Activated T-cell treated with anti-CD3 and anti-CD28 coated beads, Interleukin-2, amount 50 U/mL, for 24 hours (primary cell): ENCODE measurements at places on chromosomes 13 and 19.
A peak's percentile ranks its signal among the peaks of the same experiment; 100 is the strongest.

DNA sequence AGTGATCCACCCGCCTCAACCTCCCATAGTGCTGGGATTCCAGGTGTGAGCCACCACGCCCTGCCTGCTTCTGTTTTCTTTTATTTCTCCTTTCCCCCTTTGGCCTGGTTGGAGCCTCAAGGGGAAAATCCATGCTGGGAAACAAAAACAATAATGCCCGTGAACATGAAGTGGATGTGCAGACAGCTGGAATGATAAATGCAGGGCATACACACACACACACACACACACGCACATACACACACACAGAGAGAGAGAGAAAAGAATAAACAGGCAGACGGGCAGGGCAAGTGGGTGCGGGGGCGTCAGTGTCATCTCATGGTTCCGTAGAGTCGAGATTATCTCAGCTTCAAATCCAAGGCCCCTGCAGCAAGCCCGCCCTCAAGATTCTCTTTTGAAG is 4.4 kb upstream of the PLEKHF1 start:
- peak overlapping the region; percentile 85 for H3K27ac ChIP-seq
- H3K4me1 ChIP-seq = peaks cover 45% of the 10 kb centered on the region
- peak; percentile 63 for DNase-seq
- H3K4me3 ChIP-seq = no peak overlapping the region
- H3K36me3 ChIP-seq = peaks cover 1% of the 10 kb centered on the region

DNA sequence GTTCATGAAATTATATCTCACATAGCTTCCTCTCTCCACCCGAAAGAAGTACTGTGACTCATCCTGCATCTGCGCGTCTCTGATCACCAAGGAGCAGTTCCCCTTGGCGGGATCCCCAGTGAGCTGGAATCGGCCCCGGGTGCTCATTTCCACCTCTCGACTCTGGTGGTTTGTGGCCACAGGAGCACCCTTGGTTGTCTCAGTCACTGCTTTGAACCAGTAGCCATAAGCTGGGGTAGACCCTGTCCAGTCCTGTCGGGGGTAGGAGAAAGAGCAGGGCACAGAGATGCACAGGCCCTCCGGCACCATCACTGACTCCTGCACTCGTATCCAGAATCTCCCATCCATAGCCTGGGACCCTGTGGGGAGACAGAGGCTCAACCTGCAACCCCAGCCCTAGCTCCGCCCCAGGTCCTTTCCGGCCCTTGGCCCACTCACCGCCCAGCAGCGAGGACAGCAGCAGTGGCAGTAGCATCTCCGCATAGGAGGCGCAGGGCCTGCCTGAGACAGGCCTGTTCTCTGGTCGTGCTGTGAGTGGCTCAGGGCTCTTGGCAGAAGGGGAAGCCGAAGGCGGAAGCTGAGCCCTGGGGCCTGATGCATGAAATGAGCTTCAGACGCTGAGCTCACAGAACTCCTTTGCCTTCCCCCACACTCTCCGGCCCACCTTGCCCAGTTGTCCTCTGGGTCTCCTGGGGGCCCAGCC is at the start of gene SIGLEC10:
Gene SIGLEC10, minus strand, starts transcription at position 536 of the 703 bp plus-strand sequence. Its CDS starts 61 bp downstream, at position 475.
- peaks cover 24% of the 10 kb centered on the region for H3K27me3 ChIP-seq
- H3K4me3 ChIP-seq = peak within 1 kb of the TSS; percentile 32
- peak; percentile 55 for DNase-seq
- H3K4me1 ChIP-seq = peaks cover 32% of the 10 kb centered on the region

DNA sequence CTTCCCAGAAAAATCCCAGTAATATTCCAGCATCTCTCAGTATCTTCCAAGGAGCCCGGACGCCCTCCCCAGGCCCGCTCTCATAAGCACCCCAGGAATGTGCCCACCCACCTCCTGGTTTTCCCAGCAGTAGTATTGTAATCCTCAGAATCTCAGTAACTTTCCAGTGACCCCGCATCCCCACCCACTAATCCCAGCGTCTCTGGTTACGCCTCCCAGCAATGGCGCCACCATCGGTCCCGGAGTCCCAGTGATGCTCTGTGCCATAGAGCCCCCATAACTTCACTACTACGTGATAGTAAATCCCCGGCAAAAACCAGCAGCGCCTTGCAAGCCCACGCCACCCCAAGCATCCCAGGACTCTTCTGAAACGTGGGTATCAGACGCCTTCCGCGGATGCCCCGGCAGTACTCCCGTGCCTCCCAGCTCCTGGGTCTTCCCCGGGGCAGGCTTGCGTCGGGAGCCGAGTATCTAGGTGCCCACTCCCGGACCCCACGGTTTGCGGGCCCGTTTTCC is 928 bp upstream of the PNPLA6 start:
- peak overlapping the region; percentile 96 for H3K27ac ChIP-seq
- DNase-seq = no peak
- peaks cover 28% of the 10 kb centered on the region for H3K4me1 ChIP-seq
- H3K36me3 ChIP-seq = peaks cover 53% of the 10 kb centered on the region
- no peaks in the 10 kb centered on the region for H3K27me3 ChIP-seq

GRCh38 chr19:33177417-33177979 is 16.6 kb upstream of the LRP3 start:
- H3K4me1 ChIP-seq = peaks cover 45% of the 10 kb centered on the region
- peak overlapping the region; percentile 94 for H3K4me3 ChIP-seq
- no peak for DNase-seq
- peak overlapping the region; percentile 97 for H3K27ac ChIP-seq
- peaks cover 9% of the 10 kb centered on the region for H3K36me3 ChIP-seq
- H3K27me3 ChIP-seq = peaks cover 2% of the 10 kb centered on the region

DNA sequence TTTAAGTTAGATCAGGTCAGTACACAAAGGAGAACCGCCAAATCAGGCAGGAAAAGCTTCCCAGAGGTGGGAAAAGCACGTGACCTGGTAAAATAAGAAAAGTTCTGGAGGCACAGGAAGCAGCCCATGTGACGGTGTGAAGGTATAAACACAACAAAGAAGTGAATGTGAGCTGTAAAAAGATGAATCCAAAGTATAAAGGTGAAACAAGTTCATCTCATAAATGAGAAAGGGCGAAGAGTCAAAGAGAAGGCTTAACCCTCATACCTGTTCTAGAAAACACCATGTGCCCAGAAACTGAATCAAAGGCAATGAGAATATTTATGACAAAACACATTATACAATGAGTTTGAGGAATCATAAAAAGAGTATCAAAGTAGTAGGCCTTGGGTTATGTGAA is 47.0 kb downstream of the USP12 start:
- no peak overlapping the region for H3K4me3 ChIP-seq
- H3K36me3 ChIP-seq = peaks cover 88% of the 10 kb centered on the region
- H3K27me3 ChIP-seq = no peaks in the 10 kb centered on the region
- no peak for DNase-seq
- no peak overlapping the region for H3K27ac ChIP-seq

DNA sequence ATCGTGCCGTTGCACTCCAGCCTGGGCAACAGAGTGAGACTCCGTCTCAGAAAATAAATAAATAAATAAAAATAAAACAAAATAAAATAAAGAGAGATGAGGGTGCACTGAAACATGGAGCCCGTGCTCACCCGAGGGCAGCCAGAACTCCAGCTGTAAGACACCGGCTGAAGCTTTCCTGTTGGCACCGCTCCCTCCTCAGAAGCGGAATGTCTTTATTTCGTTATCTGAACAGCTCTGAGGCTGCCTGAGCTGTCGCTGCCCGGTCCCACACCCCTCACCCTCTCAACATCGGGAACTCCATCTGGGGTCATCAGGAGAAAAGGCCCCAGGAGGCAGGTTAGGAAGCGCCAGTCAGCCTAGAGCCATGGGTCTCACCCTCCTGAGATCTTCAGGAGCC is 24.4 kb downstream of the ZNF787 start:
- no peak overlapping the region for H3K4me3 ChIP-seq
- DNase-seq = no peak
- H3K27me3 ChIP-seq = no peaks in the 10 kb centered on the region
- no peak overlapping the region for H3K27ac ChIP-seq
- H3K4me1 ChIP-seq = peaks cover 6% of the 10 kb centered on the region

- H3K27me3 ChIP-seq = no peaks in the 10 kb centered on the region
- H3K4me1 ChIP-seq = peaks cover 32% of the 10 kb centered on the region
- H3K27ac ChIP-seq = peak overlapping the region; percentile 98
- H3K36me3 ChIP-seq = peaks cover 66% of the 10 kb centered on the region
Measured at GRCh38 chr19:37218592-37218935, 550 bp downstream of the ZNF383 start.

- no peaks in the 10 kb centered on the region for H3K27me3 ChIP-seq
- H3K4me3 ChIP-seq = no peak overlapping the region
- DNase-seq = no peak
- H3K36me3 ChIP-seq = peaks cover 9% of the 10 kb centered on the region
- no peak overlapping the region for H3K27ac ChIP-seq
Measured at GRCh38 chr19:33448159-33448516, 73.5 kb downstream of the PEPD start.

DNA sequence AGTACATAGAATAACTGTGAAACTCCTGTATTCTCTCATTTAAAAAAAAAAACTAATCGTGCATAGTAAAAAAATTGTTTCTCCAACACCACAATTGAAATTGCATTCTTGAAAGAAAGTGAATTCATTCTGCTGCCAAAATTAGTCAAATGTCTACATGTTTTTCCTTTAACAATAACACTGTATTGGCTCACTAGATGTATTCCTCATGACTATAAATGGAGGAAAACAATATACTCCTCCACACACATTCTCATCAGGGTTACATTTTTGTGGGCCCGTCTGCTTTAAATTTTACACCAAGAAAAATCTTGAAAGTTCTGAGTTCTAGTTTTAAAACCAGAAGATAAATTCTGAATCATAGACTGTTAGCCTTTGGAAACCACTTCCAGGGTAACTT is 233.6 kb downstream of the KLF12 start:
- H3K27ac ChIP-seq = no peak overlapping the region
- H3K4me3 ChIP-seq = no peak overlapping the region
- H3K27me3 ChIP-seq = no peaks in the 10 kb centered on the region
- peaks cover 68% of the 10 kb centered on the region for H3K4me1 ChIP-seq
- peaks cover 31% of the 10 kb centered on the region for H3K36me3 ChIP-seq
- DNase-seq = no peak

DNA sequence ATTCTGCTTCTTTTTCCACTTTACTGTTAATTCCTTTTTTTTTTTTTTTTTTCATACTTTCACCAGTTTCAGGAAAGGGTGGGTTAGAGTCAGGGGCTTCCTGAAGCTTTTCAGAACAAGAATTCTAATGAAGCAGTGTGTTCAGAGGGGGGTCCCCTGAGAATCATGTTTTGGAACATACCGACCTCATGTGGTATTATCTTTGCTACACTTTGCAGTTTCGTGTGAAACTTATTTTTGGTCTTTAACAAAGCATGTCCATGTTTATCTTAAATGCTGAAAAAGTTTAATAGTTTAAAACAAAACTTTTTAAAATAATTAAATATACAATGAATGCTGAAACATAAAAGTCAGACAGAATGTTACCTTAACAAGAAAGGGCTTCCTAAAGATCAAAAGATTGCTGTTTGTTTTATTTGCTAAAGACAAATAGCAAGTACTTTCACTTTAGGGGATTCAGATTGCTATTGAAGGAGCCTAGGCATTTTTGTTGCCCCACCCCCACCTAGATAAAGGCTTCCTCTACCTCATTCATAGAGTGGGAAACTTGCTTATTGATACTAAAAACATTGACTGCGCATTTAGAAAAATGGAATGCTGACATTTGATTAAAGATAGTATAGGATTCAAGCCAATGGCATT is 21.1 kb upstream of the POMP start:
- H3K27me3 ChIP-seq = peaks cover 33% of the 10 kb centered on the region
- no peak overlapping the region for H3K27ac ChIP-seq
- H3K36me3 ChIP-seq = no peaks in the 10 kb centered on the region

DNA sequence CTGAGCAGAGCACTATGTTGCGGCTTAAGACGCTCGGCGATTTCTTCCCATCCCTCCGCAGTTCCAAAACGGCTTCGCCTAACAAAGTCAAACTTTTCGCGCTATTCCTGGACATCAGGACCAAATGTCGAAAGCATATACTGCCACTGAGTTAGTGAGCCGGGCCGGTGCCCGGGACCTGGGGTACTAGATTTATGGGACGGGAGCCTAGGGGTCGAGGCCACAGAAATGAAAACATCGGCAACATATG is 699 bp downstream of the RCBTB2 start:
- peak overlapping the region; percentile 98 for H3K27ac ChIP-seq
- H3K4me3 ChIP-seq = peak overlapping the region; percentile 89
- H3K4me1 ChIP-seq = peaks cover 36% of the 10 kb centered on the region
- no peaks in the 10 kb centered on the region for H3K27me3 ChIP-seq
- peaks cover 3% of the 10 kb centered on the region for H3K36me3 ChIP-seq
- no peak for DNase-seq

DNA sequence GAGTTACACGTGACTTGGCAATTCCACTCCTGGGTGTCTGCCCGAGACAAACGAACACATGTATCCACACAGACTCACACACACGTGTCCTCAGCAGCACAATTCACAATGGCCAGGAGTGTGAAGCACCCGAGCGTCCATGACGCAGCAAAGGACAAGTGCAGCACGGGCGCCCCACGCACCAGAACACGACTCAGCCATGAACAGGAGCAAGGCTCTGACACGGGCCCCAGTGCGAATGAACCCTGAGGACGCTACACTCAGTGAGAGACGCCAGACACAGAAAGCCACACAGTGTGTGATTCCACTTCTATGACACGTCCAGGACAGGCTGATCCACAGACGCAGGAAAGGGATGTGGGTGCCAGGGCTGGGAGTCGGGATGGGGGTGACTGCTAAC is 36.4 kb downstream of the PIP5K1C start:
- peaks cover 7% of the 10 kb centered on the region for H3K4me1 ChIP-seq
- no peak overlapping the region for H3K4me3 ChIP-seq
- peaks cover 39% of the 10 kb centered on the region for H3K36me3 ChIP-seq

- H3K27me3 ChIP-seq = no peaks in the 10 kb centered on the region
- H3K36me3 ChIP-seq = peaks cover 94% of the 10 kb centered on the region
- peak overlapping the region; percentile 86 for H3K27ac ChIP-seq
- H3K4me3 ChIP-seq = peak overlapping the region; percentile 80
Measured at GRCh38 chr19:58003174-58003828, 681 bp upstream of the ZNF606 start.

GRCh38 chr19:41341669-41342490 is 11.8 kb downstream of the TGFB1 start:
- no peaks in the 10 kb centered on the region for H3K27me3 ChIP-seq
- peaks cover 43% of the 10 kb centered on the region for H3K4me1 ChIP-seq
- no peak overlapping the region for H3K4me3 ChIP-seq
- DNase-seq = peak; percentile 33

DNA sequence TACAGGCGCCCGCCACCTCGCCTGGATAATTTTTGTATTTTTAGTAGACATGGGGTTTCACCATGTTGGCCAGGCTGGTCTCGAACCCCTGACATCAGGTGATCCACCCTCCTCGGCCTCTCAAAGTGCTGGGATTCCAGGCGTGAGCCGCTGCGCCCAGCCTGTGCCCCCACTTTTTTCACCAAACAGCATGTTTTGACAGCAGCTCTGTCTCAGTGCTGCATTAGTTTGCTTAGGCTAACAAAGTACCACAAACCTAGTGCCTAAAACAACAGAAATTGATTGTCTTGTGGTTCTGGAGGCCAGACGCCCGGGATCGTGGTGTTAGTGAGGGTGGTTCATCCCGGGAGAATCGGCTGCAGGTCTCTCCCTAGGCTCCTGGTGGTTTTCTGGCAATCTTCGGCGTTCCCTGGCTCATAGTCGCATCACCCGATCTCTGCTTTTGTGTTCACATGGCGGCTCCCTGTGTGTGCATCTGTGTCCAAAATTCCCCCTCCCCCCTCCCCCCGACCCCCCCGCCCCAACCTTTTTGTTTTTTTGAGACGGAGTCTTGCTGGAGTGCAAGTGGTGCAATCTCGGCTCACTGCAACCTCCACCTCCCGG is 30.0 kb downstream of the MYH14 start:
- no peak for DNase-seq
- H3K4me1 ChIP-seq = no peaks in the 10 kb centered on the region
- no peak overlapping the region for H3K4me3 ChIP-seq

GRCh38 chr13:52348983-52349780 is 56.8 kb downstream of the THSD1 start:
- peaks cover 6% of the 10 kb centered on the region for H3K4me1 ChIP-seq
- peaks cover 11% of the 10 kb centered on the region for H3K27me3 ChIP-seq
- no peak overlapping the region for H3K4me3 ChIP-seq
- H3K27ac ChIP-seq = no peak overlapping the region
- DNase-seq = no peak
